Natural killer cell treated with Interleukin-12 subunit alpha and Interleukin-12 subunit beta and Interleukin-15 and Interleukin-18, amount 100 ng/mL, for 72 hours (primary cell): ENCODE measurements at places on chromosomes 5 and 9. TPM values are rescaled to one million over a fixed set of nuclear protein-coding genes. Genes with fewer than 3 reads are reported as not detected.

PFN3 gene
- total RNA-seq = not detected

GLT6D1 gene
- not detected for total RNA-seq

DNA sequence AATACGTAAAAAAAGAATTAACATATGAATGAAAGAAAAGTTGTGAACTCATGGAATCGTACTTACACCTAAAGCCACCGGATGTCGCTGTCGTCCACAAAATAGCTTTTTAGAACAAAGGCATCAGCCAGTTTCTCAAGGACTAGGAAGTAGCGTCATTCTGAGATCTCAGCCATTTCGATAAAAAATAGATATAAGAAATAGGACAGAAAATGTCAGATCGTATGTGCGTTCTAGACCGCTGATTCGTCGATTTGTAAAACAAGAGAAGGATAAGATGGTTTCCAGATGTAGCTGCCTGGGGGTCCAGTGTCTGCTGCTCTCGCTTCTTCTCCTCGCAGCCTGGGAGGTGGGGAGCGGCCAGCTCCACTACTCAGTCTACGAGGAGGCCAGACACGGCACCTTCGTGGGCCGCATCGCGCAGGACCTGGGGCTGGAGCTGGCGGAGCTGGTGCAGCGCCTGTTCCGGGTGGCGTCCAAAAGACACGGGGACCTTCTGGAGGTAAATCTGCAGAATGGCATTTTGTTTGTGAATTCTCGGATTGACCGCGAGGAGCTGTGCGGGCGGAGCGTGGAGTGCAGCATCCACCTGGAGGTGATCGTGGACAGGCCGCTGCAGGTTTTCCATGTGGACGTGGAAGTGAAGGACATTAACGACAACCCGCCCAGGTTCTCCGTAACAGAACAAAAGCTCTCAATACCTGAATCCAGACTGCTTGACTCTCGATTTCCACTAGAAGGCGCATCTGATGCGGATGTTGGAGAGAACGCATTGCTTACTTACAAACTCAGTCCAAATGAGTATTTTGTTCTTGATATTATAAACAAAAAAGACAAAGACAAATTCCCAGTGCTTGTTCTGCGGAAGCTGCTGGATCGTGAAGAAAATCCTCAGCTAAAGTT is at the start of gene PCDHA10:
Gene PCDHA10 (plus strand): TSS at position 126 of the 903 bp plus-strand sequence. CDS start 152 bp downstream, at position 278.
- no peak for DNase-seq
- no peaks in the 10 kb centered on the region for H3K27me3 ChIP-seq
- H3K4me1 ChIP-seq = no peaks in the 10 kb centered on the region

GRCh38 chr5:141514330-141515133 is 25.7 kb downstream of the PCDHGC5 start:
- DNase-seq = no peak
- peak overlapping the region; percentile 89 for H3K4me3 ChIP-seq
- peak overlapping the region; percentile 86 for H3K27ac ChIP-seq
- H3K4me1 ChIP-seq = peaks cover 46% of the 10 kb centered on the region
- H3K27me3 ChIP-seq = no peaks in the 10 kb centered on the region

- peaks cover 31% of the 10 kb centered on the region for H3K4me1 ChIP-seq
- peak overlapping the region; percentile 76 for H3K4me3 ChIP-seq
- no peak for DNase-seq
- peaks cover 6% of the 10 kb centered on the region for H3K27me3 ChIP-seq
- no peaks in the 10 kb centered on the region for H3K36me3 ChIP-seq
Measured at GRCh38 chr9:113151696-113152630, 1.2 kb downstream of the SLC31A2 start.

- H3K4me3 ChIP-seq = no peak overlapping the region
- no peaks in the 10 kb centered on the region for H3K4me1 ChIP-seq
- no peaks in the 10 kb centered on the region for H3K27me3 ChIP-seq
- no peak for DNase-seq
- no peak overlapping the region for H3K27ac ChIP-seq
Measured at GRCh38 chr5:18433336-18433735, 799.1 kb downstream of the TAF11L14 start.

- no peaks in the 10 kb centered on the region for H3K36me3 ChIP-seq
- H3K4me3 ChIP-seq = no peak overlapping the region
- no peaks in the 10 kb centered on the region for H3K4me1 ChIP-seq
Measured at GRCh38 chr5:175385691-175386362, 58.2 kb downstream of the DRD1 start.

CSF1R gene
- not detected for total RNA-seq

TSLP gene
- not detected for total RNA-seq

GRCh38 chr5:75716715-75717081 is 539 bp downstream of the POC5 start:
- peak overlapping the region; percentile 99 for H3K27ac ChIP-seq
- peaks cover 24% of the 10 kb centered on the region for H3K4me1 ChIP-seq
- no peaks in the 10 kb centered on the region for H3K27me3 ChIP-seq
- peak overlapping the region; percentile 99 for H3K4me3 ChIP-seq
- H3K36me3 ChIP-seq = peaks cover 22% of the 10 kb centered on the region
- DNase-seq = no peak

- H3K27ac ChIP-seq = no peak overlapping the region
- peaks cover 7% of the 10 kb centered on the region for H3K27me3 ChIP-seq
- no peaks in the 10 kb centered on the region for H3K4me1 ChIP-seq
- no peaks in the 10 kb centered on the region for H3K36me3 ChIP-seq
Measured at GRCh38 chr9:134785325-134786108, 95.1 kb upstream of the FCN2 start.

CRHBP gene
- not detected for total RNA-seq

DNA sequence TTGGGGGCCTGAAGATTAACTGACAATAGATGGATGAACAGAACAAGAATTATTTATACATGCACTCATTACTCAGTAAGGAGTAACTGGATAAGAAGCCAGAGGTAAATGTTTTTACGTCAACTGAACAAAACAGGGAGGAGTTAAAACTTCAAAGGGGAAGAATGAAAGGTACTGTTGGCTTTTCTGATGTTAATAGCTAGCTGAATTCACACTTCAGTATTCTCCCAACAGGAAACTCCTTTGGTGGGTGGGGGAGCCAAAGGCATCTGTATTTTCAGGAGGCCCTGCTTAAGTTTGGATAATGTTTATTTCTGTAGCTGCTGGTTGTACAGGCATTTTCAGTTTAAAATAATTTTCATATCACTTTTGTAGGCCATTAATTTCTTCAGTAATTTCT is 23.2 kb upstream of the RFK start:
- no peak for DNase-seq
- no peak overlapping the region for H3K27ac ChIP-seq
- peaks cover 27% of the 10 kb centered on the region for H3K4me1 ChIP-seq
- peaks cover 5% of the 10 kb centered on the region for H3K27me3 ChIP-seq
- no peak overlapping the region for H3K4me3 ChIP-seq

DNA sequence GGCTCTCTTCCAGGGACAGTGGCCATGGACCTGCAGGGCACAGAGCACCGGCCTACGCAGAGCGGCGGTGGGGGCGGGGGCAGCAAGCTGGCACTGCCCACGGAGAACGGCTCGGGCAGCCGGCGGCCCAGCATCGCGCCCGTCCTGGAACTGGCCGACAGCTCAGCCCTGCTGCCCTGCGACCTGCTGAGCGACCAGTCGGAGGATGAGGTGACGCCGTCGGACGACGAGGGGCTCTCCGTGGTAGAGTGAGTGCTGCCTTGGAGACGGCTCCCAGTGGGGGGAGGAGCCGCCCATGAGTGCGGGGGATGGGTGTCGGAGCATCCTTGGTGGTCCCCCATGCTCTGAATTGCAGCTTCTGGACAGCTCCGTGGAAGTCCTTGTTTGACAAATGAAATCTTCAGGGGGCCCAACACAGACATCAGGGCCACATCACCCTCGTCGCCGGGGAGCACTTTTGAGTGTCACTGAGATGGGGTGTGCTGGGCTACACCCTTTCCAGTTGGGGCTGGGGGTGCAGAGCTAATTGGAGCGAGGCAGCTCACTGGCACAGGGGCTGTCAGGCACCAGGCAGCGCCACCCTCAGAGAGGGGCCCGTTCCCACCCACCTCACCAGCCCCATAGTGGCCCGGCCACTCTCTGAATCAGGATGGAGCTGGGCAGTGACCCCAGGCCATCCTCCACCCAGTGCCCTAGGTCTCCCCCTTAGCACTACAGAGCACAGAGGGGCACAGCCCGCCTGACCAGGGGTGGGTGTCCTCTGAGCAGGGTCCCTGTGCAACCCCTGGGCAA is 70.9 kb downstream of the KCNT1 start:
- no peaks in the 10 kb centered on the region for H3K36me3 ChIP-seq
- no peak for DNase-seq
- H3K27me3 ChIP-seq = no peaks in the 10 kb centered on the region
- H3K27ac ChIP-seq = no peak overlapping the region

DNA sequence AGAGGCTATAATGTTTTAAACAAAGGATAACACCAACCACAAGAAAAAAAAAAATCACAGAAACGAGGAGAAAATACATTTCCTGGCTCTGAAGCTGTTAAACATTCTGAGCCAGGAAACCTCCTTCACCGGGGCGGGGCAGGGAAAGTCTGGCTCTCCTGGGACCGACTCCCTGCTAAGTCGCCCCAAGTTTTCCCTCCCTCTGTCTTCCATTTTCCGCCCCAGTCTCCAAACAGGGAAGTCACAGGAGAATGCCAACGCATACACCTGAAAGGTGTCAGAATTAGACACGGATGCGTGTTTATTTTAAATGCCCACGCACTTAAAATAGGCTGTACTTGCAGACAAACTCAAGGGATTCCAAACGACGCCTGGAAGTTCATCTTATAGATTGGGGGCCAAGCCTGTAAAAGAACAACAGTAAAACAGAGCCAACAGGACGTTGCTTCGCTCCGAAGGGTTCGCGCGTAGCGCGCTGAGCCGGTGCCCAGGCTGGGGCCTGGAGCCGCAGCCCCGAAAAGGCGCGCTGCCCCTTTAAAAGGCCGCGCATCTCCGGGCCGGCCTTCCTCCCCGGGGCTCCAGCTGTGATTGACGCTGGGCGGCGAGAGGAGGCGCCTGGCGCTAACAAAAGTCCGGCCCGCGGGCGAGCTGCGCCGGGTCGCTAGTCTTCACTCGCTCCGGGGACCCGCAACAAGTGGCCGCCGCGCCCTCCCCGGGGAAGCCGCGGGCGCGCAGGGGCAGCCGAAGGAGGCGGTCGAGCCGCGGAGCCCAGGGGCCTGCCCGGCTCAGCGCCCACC is at the start of gene FBXL7:
Gene FBXL7 (plus strand): TSS at position 653 of the 797 bp plus-strand sequence.
- no peak within 1 kb of the TSS for H3K4me3 ChIP-seq
- H3K4me1 ChIP-seq = no peaks in the 10 kb centered on the region
- H3K36me3 ChIP-seq = peaks cover 6% of the 10 kb centered on the region
- no peak for DNase-seq

PCDH12 gene
- total RNA-seq = 1.3 TPM

GRCh38 chr5:179371681-179372680 is 26.7 kb upstream of the ADAMTS2 start:
- H3K4me3 ChIP-seq = no peak overlapping the region
- no peaks in the 10 kb centered on the region for H3K36me3 ChIP-seq
- no peaks in the 10 kb centered on the region for H3K4me1 ChIP-seq
- H3K27me3 ChIP-seq = no peaks in the 10 kb centered on the region
- peak; percentile 10 for DNase-seq

DNA sequence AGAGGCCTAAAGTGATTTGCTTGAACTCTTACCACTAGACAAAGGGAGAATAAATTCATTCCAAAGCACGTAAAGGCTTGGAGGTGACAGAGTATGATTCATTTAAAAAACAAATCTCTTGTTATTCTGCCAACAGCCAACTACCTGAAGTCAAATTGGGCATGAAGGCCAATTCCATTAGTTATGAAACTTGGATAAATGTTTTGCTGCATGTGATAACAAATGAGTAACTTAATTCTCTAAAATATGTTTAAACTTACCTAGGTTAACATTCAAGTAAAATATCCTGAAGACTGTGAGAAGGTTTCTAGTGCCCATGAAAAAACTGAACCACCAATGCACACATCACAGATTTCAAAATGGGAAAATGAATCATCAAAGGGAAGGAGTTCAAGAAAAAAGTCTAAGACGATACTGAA is 120.1 kb upstream of the TSLP start:
- H3K27me3 ChIP-seq = no peaks in the 10 kb centered on the region
- H3K36me3 ChIP-seq = no peaks in the 10 kb centered on the region
- H3K27ac ChIP-seq = no peak overlapping the region
- no peak for DNase-seq

- H3K36me3 ChIP-seq = no peaks in the 10 kb centered on the region
- H3K4me1 ChIP-seq = no peaks in the 10 kb centered on the region
- no peak overlapping the region for H3K27ac ChIP-seq
- H3K4me3 ChIP-seq = no peak overlapping the region
Measured at GRCh38 chr9:88978034-88978433, 13.2 kb upstream of the S1PR3 start.

OBP2B gene
- total RNA-seq = not detected

DNA sequence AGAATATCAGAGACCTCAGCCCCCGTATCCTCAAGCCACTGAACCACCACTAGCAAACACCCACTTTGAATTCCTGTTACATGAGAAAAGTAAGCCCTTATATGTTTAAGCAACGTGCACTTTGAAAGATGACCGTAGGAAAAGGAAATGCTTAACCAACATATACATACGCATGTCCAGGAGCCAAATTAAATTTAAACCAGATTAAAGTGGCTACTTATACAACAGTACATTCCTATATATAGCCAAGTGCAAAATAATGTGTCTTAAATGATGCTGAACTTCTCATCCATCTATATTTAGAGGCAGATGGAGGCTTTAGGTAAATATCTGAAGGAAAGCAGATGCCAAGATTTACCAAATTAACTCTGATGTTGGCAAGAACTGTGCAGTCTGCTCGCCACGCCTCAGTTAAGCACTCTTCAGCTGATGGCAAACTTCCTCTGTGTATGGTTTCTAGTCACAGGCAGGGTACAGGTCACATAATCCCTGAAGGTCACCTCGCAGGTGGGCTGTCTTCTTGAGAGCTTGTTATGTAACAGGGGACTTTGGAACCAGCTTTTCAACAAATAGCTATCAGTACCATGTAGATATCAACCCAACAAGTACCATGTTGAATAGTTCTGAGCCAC is 8.6 kb downstream of the GCNT4 start:
- no peak overlapping the region for H3K27ac ChIP-seq
- no peaks in the 10 kb centered on the region for H3K36me3 ChIP-seq
- H3K27me3 ChIP-seq = peaks cover 18% of the 10 kb centered on the region

TIMD4 gene
- 13.5 TPM for total RNA-seq

DNA sequence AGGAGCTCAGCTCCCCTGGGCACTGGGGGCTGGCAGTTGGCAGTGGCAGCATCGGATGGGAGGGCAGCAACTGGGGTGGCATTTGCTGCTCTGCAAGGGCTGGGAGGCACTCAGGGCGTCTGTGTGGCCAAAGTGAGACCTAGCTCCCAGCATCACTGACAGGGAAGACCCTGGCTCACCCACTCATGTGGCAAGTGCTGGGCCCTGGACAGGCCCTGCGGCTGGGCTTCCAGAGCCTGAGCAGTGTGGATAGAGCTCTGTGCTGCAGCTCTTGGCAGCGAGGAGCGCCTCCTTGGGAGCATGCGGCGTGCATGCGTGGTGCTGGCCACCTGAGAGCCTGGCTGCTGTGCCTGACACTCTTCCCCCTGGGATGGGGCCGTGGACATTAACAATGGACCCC is 10.2 kb downstream of the CEP72 start:
- DNase-seq = peak; percentile 47
- H3K27ac ChIP-seq = no peak overlapping the region
- H3K4me3 ChIP-seq = no peak overlapping the region
- H3K4me1 ChIP-seq = no peaks in the 10 kb centered on the region
- H3K36me3 ChIP-seq = peaks cover 4% of the 10 kb centered on the region

- no peaks in the 10 kb centered on the region for H3K4me1 ChIP-seq
- no peak overlapping the region for H3K4me3 ChIP-seq
- H3K36me3 ChIP-seq = no peaks in the 10 kb centered on the region
- H3K27me3 ChIP-seq = no peaks in the 10 kb centered on the region
- no peak overlapping the region for H3K27ac ChIP-seq
Measured at GRCh38 chr5:129593525-129593924, 133.4 kb downstream of the ADAMTS19 start.

DCAF10 gene
- total RNA-seq = 19.1 TPM

- H3K4me1 ChIP-seq = peaks cover 7% of the 10 kb centered on the region
- H3K27ac ChIP-seq = no peak overlapping the region
- no peaks in the 10 kb centered on the region for H3K36me3 ChIP-seq
- DNase-seq = no peak
Measured at GRCh38 chr9:77817590-77818311, 169.6 kb upstream of the GNA14 start.
